ENCODE measurements at places on chromosomes 16 and 17. TPM values are rescaled to one million over a fixed set of nuclear protein-coding genes. Genes with fewer than 3 reads are reported as not detected.

CCL4 gene
- 39.5 TPM for total RNA-seq

SLC16A11 gene
- total RNA-seq = 0.89 TPM

- DNase-seq = no peak
Measured at GRCh38 chr17:46851029-46851741, at the start of gene WNT9B. Gene WNT9B, plus strand, starts transcription at chr17:46851583. Its CDS starts 56 bp downstream, at chr17:46851639.

DNA sequence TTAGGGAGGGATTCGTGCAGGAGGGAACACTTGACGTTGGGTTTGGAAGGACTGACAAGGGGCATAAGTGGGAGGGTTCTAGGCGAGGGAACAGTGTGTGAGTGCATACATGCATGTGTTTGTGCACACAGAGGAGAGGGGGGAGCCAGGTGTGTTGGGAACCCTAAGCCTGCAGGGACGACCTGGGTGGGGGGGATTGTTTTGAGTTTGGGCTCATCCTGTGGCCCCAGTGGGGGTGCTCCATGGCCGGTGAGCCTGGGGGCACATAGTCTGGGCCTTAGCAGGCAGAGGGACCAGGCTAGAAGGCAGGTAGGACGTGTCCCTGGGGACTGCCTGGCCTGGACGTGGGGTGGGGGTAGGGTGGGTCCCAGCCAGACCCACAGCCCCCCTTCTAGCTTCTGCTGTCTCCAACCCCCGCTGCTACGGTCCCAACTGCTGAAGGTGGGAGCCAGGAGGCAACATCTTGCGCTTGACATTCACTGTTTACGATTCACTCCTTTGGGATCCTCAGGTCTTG lies 11.9 kb upstream of the RASD1 start:
- DNase-seq = no peak

GRCh38 chr16:1285669-1286512 lies 23.5 kb upstream of the UBE2I start:
- no peak for DNase-seq

- no peak for DNase-seq
Measured at GRCh38 chr17:6474906-6475305, 30.7 kb downstream of the PIMREG start.

DNA sequence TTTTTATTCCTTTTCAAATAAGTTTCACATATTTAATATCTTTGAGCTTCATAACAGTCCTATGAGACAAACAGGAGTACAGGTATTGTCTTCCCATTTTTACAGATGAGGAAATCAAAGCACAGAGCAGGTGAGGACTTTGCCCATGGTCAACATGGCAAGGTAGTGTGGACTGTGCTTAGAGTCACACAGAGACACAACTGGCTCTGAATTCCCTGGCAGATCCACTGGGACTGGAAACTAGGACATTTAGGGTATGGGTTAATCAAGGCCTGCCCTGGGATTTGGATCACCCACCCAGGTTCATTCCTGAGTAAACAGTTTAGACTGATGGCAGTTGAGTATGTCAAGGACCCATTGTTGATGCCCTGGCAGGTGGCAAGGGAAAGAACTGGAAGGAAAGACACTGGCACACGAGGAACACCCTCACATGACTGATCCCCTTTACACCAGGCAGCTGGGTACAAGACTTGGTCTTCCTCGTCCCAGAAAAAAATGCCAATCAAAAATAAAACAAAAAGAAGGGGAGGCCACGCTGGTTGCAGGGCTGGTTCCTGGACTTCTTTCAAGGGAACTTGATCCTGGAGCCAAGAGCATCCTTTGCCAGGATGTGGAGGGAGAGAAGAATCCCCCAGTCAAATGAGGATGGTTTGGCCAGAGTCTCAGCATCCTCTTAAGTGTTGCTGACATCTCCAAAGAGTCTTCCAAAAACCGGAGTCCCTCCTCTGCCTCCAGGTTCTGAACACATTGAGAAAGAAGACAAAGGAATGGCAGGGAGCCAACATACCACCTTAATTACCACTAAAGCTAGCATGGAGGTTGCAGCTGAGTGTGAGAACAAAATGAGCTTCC lies 34.9 kb downstream of the CHD9 start:
- no peak for DNase-seq

DNA sequence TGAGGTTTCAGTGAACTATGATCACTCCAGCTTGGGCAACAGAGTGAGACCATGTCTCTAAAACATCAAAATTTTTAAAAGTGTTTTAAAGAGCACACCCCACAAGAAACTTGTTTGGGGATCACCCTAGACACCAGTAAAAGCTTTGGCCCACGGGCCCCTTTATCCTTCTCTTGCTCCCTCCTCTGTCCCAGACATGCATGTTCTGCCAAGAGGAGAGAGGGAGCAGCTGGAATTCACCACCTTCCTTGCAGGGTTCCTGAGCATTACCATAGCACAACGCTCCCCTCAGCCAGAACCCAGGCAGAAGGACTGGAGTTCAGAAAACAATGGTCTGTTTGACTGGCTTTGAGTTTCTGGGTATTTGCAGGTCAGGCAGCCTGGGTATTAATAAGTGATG lies 214.3 kb upstream of the CDH5 start:
- DNase-seq = no peak

DNA sequence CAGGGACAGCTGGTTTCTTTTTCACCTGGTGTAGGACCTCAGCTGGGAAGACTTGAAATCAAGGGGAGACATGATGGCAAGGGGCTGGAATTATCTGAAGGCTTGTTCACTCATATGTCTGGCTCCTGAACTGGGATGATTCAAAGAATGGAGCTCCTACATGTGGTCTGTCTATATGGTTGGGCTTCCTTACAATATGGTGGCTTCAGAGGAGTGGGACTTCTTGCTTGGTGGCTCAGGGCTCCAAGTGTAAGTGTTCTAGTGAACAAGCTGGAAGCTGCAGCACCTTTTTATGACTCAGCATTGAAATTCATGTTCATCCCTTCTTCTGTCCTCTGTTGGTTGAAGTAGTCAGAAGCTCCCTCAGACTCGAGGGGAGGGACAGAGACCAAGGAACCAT lies 127.9 kb downstream of the MSI2 start:
- no peak for DNase-seq

DNA sequence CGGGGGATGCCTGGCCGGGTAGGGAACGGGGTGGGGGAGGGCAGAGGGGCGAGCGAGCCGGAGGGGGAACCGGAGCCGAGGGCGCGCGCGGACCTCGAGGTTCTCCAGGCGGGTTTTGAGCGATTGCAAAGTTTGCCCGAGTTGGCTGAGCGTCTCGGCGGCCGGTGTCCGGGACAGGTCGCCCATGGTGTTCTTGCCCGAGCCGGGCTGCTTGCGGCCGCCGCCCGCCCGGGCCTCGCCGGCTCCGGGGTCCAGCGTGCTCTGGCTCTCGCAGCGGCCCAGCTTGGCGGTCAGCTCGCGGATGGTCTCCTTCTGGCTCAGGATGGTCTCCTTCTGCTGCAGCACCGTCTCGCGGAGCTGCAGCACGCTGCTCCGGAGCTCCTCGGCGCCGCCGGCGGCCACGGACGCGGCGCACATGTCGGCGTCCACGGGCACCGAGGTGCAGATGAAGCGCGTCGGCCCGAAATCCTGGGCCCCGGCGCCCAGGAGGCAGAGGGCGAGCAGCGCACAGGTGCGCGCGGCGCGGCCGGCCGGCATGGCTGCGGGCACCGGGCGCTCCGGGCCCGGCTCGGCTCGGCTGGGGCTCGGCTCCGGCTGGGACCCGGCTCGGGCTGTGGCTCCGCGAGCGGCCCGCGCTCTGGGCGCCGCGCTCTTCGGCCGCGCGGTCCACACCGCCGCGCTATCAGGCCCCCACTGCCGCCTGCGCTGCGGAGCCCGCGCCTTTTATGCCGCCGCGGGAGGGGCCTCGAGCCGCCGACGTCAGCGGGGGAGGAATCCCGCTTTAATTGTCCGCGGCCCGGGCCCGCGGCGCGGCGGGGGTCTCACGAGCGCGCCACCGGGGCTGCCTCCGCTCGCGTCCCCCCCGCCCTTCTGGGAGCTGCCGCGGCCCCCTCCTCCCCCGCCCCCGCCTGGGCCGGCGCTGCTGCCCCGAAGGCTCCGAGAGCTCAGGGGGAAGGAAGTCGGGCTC lies at the start of gene NPTX1:
Gene NPTX1, minus strand, starts transcription at position 698 of the 967 bp plus-strand sequence. Its CDS starts 161 bp downstream, at position 537.
- no peak for DNase-seq
